ENCODE measurements at places on chromosomes 1 and 21.

DNA sequence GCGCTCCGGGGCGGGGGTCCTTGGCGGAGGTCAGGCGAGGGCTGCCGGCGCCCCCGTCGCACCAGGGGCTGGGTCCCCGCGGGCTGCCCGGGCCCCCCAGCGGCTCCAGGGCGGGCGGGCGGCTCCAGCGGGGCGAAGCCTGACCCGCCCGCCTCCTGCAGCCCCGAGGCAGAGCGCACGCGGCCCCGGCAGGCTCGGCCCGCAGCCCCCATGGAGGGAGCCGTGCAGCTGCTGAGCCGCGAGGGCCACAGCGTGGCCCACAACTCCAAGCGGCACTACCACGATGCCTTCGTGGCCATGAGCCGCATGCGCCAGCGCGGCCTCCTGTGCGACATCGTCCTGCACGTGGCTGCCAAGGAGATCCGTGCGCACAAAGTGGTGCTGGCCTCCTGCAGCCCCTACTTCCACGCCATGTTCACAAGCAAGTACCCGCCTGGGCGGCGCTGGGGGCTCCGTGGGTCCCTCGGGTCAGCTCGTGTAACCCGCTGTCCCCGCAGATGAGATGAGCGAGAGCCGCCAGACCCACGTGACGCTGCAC is 817 bp downstream of the KLHL17 start:
- no peak for DNase-seq

DNA sequence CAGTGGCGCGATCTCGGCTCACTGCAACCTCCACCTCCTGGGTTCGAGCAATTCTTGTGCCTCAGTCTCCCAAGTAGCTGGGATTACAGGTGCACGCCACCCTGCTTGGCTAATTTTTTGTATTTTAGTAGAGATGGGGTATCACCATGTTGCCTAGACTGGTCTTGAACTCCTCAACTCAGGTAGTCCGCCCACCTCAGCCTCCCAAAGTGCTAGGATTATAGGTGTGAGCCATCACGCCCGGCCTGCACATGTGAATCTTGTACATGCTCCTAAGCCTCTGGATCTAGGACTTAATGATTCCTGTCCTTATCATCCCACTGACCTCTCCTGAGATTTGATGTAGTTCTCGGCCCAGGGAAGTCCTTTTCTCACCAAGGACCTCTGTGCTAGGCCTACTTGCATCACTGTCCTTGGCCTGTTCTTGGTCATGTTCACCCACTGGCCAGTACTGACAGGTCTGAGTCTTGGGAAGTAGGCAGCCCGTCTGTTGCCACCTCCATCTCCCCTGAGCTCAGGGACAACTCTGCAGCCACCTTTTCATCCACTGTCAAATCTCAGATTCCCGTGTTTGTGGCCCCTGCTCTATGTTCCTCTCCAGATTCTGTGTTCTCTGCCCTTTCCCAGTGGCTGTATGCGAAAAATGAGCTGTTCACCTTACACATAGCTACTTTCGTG is 9.4 kb downstream of the HYI start:
- no peak for DNase-seq

- no peak for DNase-seq
These were observed 116.9 kb upstream of the TIAM1 start for GRCh38 chr21:31460980-31461379.

DNA sequence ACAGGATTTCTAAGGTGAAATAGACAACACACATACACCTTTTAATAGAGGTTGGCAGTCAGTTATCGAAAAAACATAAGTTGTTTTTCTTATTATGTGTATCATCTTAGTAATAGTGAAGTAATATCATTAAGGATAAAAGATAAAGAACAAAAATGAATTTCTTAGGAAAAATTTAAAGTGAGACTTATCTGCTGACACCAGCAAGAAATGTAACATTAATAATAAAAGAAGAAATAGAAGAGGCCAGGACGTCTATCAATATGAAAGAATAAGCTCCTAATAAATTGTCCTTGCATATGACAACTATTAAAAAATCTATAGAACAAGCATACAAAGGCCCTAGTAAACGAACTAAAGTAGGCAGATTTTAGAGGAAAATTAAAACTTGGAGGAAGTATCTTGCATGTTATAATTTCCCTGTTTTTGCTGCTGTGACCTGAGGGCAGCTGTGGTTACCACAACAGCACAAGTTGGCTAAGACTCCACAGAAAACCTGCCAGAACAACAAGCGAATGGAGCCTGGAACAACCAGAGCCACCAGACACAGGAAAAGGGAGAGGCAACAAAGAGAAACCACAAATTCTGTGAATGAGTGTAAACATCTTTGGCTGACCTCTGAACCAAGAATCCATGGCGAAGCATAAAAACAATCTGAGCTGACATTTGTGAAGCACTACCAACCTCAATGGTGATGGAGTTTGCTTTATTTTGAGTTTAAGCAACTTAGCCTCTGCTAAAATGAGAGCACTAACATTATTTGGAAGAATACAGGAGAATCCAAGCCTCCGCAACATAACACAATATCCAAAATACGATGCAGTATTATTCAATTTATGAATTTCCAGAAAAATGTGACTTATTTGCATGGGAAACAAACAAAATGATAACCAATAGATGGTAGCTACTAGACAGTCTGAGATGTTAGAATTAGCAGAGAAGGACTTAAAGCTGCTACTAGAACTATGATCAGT is 207.5 kb downstream of the KCNT2 start:
- DNase-seq: no peak

GRCh38 chr1:200207711-200208126 is 180.2 kb downstream of the NR5A2 start:
- DNase-seq: no peak

- no peak for DNase-seq
These were observed 76.5 kb downstream of the VWA5B1 start for GRCh38 chr1:20367116-20367585.

DNA sequence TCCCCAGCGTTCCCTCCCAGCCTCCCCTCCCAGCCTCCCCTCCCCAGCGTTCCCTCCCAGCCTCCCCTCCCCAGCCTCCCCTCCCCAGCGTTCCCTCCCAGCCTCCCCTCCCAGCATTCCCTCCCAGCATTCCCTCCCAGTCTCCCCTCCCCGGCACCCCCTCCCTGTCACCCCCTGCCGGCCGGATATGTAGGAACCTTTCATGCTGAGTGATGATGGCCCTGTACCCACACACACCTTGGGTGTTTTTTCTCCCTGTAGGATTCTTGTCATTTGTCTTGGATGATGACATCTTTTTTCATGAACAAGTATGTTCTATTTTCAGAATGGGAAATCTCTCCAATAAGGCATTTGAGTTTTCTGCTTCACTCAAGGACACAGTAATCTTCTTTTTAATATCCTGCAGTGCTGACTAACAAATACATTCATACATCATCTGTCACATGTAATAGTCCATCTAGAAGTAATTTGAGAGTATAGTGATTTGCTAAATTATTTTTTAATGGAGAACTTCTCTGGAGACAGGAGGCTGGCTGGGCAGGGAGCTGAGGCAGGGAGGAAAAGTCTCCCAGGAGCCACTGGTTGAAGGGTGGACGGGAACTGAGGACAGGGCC is 19.5 kb downstream of the FTCD start:
- DNase-seq: no peak

GRCh38 chr1:177589166-177589565 is 380.7 kb downstream of the SEC16B start:
- DNase-seq: no peak

- DNase-seq: no peak
These were observed 104.8 kb downstream of the RGS2 start for GRCh38 chr1:192913683-192914082.

- DNase-seq: no peak
These were observed 57.9 kb upstream of the SSBP3 start for GRCh38 chr1:54464031-54464476.

GRCh38 chr21:21806711-21807597 is 808.7 kb downstream of the NCAM2 start:
- no peak for DNase-seq

GRCh38 chr21:22019766-22020165 is 1021.6 kb downstream of the NCAM2 start:
- DNase-seq: no peak

DNA sequence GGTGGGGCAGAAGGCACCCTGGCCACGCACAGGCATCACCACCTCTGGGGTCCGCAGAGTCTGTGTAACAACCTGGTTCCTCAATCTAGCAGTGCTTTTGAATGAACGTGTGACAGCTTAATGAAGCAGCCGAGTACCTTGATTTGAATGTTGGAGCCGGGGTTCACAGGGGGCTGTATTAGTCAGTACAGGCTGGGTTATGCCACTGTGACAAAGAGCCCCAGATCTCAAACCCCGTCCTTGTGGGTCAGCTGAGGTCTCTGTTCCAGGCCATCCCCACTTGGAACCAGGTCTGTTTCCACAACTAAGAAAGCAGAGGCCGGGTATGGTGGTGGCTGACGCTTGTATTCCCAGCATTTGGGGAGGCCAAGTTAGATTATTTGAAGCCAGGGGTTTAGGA is 10.5 kb downstream of the TMEM240 start:
- DNase-seq: no peak

- no peak for DNase-seq
These were observed 286.0 kb downstream of the NPHP4 start for GRCh38 chr1:5706239-5706638.

- no peak for DNase-seq
These were observed 16.9 kb downstream of the SLC2A1 start for GRCh38 chr1:42941640-42942330.

DNA sequence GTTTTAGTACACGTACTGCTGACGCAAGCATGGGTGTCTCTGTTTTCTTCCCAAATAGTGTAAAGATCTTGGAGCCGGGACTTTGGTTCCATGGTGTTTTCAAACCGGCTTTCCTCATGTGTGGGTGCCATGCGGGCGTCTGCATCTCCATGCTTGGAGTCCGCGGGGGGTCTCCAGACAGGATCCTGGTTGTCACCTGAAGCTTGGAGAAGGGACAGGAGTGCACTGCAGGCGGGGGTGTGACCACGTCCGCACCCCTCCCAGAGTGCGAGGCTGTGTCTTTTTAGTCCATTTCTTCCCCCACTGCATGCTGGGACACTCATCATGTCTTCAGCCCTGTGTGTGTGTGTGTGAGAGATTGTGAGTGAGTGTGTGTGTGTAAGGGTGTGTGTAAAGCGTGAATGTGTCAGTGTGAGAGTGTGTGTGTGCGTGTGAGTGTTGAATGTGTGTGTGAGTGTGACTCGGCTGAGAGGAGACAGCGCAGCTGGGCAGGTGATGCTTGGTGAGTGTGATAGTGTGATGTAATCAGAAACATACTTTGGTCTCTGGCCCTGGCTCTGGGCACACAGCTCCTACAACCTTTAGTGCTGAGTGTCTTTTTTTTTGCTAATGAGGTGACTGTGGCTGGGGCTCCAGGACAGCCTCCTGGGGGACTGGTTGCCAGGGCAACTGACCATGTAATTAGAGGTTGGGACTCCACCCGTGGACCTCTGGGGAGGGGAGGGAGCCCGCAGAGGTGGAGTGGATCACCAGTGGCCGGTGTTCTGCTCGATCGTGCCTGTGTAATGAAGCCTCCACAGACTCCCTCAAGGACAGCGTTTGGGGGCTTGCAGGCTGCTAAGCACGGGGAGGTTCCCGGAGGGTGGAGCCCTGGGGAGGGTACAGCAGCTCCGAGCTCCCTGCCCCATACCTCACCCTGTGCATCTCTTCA is 55.1 kb downstream of the AGPAT3 start:
- no peak for DNase-seq

- DNase-seq: no peak
These were observed 413 bp downstream of the EFCAB7 start for GRCh38 chr1:63523738-63524137.

DNA sequence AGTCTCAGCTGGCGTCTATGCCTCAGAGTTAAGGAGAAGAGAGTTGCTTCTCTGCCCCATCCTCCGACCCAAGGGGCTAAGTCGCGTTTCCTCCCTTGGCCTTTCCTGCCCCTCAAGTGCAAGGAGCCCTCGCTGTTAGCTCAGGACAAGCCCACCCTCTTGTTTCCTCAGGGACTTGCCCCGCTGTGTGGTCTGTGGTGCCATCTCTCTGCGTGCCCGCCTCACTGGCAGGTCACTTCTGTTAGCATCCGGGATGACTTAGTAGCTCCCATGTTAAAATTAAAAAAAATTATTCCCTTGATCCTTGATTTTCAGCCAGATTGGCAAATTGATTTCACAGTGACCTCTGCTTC is 96.5 kb downstream of the PCBP3 start:
- DNase-seq: no peak

- DNase-seq: no peak
These were observed 4.6 kb downstream of the BECN2 start for GRCh38 chr1:241962153-241962552.

GRCh38 chr1:3999941-4000735 is 100.1 kb upstream of the C1orf174 start:
- DNase-seq: no peak

GRCh38 chr1:147608596-147608995 is 61.7 kb downstream of the ACP6 start:
- DNase-seq: no peak

DNA sequence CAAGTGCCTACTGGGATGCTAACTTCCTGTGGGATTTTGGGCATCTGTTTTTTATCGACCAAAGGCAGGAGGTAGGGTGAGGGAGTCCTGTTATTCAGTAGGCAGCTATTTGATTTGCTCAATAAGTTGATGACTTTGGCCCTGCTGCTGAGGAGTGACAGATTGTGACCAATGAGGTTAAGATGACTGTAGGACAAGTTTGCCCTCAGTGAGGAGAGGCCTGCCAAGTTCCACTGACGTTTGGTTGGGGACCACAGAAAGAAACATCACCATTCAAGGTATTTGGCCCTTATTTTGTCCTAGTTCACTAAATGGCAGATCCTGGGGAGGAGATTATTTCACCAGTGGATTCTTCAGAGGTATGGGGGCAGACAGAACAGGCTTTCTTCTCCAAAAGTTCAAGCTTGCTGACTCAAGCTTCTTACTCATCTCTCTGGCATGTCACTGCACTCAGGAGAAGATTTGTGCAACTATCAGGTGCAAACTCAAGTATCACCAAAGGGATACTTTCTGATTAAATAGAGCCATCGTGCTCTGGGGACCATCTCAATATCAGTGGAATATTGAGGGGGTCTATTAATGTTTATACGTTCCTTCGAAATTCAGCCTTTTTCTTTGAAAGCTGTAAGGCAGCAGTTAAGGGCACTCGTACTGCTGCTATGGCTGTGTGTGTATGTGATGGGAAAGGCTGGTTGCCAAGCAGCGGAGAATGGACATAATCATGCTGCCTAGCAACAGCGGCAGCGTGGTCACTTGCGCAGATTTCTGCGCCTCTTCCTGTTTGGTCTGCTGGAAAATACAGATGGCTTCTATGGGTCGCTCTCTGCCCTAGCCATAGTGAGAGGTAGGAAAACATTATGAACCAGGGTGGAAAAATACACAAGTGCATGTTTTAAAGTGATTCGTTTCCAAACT is 78.7 kb downstream of the PBX1 start:
- no peak for DNase-seq

Data from NCI-H1048 (cell line).